ENCODE measurements at places on chromosomes 3 and 15. TPM values are rescaled to one million over a fixed set of nuclear protein-coding genes. Genes with fewer than 3 reads are reported as not detected.

RAB5A gene
- total RNA-seq: 66.0 TPM

GASK1A gene
- 0.16 TPM for total RNA-seq

CFAP20DC gene
- 0.08 TPM for total RNA-seq

CHMP2B gene
- 37.2 TPM for total RNA-seq

LTK gene
- total RNA-seq: 0.65 TPM

ATP6V1A gene
- 17.4 TPM for total RNA-seq

PIK3CB gene
- total RNA-seq: 26.1 TPM

NEO1 gene
- total RNA-seq: 8.7 TPM

CDAN1 gene
- 6.5 TPM for total RNA-seq

TIMP4 gene
- 4.3 TPM for total RNA-seq

SH2D7 gene
- total RNA-seq: not detected

GADL1 gene
- total RNA-seq: 0.62 TPM

CLRN1 gene
- total RNA-seq: not detected

IQCB1 gene
- 6.1 TPM for total RNA-seq

MST1R gene
- total RNA-seq: 1.2 TPM

KIF23 gene
- total RNA-seq: 1.3 TPM

APOD gene
- 692 TPM for total RNA-seq

DLEC1 gene
- total RNA-seq: 0.22 TPM

LMAN1L gene
- 7.9 TPM for total RNA-seq

NUP210 gene
- 2.6 TPM for total RNA-seq

CMTM8 gene
- 5.5 TPM for total RNA-seq

SUSD5 gene
- total RNA-seq: 0.78 TPM

CLDN11 gene
- total RNA-seq: 2.9 TPM

FEZF2 gene
- not detected for total RNA-seq

ROPN1B gene
- 1.7 TPM for total RNA-seq

AHSG gene
- total RNA-seq: not detected

SCN11A gene
- 0.05 TPM for total RNA-seq

UBR1 gene
- total RNA-seq: 34.6 TPM

CGGBP1 gene
- 48.5 TPM for total RNA-seq

UNC13C gene
- 0.32 TPM for total RNA-seq

PCSK6 gene
- total RNA-seq: 10.6 TPM

LINGO1 gene
- total RNA-seq: 3.0 TPM

STAG1 gene
- 24.0 TPM for total RNA-seq

SYNPR gene
- total RNA-seq: 0.46 TPM

CYP11A1 gene
- 2.5 TPM for total RNA-seq

NMD3 gene
- 70.3 TPM for total RNA-seq

Data from cardiac septum (tissue), 1 donor.